ENCODE measurements at places on chromosomes 16 and 17.
A peak's percentile ranks its signal among the peaks of the same experiment; 100 is the strongest.

GRCh38 chr17:77316191-77316641 lies 175.4 kb downstream of the SEC14L1 start:
- DNase-seq: no peak

GRCh38 chr17:29592850-29593551 lies at the start of gene ANKRD13B:
Gene ANKRD13B (plus strand): TSS chr17:29593132. CDS start chr17:29593622, 490 bp downstream.
- DNase-seq: no peak

GRCh38 chr17:29615492-29616299 lies 7.0 kb downstream of the CORO6 start:
- DNase-seq: peak; percentile 77

GRCh38 chr16:77250400-77250799 lies 51.2 kb downstream of the SYCE1L start:
- DNase-seq: no peak

Data from omental fat pad (tissue), 4 donors.